ENCODE measurements at places on chromosomes 1 and 21. TPM values are rescaled to one million over a fixed set of nuclear protein-coding genes. Genes with fewer than 3 reads are reported as not detected.

DNA sequence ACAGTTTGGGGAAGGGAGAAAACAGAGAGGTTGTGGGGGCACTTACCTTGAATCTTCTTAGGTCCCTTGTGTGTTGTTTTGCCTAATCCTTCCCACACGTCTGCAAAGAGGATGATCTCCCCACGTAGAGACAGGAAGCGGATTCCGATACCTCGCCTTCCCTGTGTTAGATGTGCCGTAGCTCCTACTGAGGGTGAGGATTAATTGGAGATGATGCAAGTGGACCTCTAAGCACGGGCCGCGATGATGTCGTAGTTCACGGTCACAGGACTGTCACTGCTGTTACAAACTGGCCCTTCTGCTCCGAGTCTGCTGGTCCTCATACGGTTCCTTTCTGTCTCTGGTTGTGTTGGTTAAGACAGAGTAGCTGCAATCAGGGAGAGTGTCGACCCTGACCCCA lies 27.7 kb downstream of the GALNT2 start:
- no peak for DNase-seq

DNA sequence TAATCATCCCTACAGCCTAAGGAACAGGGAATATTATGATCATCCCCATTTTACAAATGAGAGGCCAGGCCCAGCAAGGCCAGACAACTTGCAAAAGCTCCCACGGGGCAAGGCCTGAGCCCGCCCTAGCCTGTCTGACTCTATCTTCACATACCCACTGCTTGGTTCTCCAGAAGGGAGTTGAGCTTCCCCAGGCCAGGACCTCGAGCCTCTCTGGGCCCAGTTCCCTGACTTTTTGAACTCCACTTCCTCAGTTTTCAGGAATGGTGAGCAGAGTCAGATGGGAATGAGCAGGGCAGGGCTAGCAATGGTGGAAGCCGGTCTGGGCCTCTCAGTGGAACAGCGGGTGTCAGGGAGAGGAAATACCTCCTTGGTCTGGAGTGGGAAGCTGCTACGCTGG lies 39.3 kb downstream of the CACNA1S start:
- no peak for DNase-seq

- DNase-seq = no peak
Observed at GRCh38 chr1:108742253-108742652, 4.2 kb upstream of the STXBP3 start.

- DNase-seq = no peak
Observed at GRCh38 chr21:31191553-31191952, 152.5 kb downstream of the TIAM1 start.

DNA sequence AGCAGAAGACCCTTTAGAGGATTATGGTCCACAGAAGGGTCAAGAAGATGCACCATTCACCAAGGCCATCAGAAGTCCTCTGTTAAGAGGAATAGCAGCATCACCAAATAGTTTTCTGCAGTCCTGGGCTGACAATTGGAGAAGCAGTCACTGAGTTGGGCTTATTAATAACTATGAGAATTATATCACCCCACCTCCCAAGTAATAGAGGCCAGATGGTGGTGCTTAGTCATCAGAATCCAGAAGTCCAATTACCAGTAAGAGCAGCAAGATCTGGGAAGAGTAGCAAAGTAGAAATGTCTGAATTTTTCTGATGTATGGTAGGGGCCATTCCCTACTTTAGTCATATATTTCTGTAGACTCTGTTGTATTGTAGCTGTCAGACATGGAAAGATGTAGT lies 6.1 kb upstream of the PSMA5 start:
- DNase-seq = no peak

DNA sequence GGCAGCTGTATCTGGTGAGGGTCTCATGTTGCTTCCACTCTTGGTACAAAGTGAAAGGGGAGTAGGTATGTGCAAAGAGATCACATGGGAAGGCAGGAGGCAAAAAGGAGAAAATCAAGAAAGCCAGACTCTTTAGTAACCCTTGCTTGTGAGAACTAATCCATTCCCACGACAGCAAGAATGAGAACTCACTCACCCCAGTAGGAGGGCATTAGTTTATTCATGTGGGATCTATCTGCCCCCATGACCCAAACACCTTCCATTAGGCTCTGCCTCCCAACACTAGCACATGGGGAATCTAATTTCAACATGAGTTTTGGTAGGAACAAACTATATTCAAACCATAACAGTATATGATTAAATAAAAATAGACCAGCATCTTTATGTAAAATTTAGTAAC lies 57.6 kb downstream of the ZNHIT6 start:
- DNase-seq = no peak

- no peak for DNase-seq
Observed at GRCh38 chr1:225319871-225320270, 108.0 kb downstream of the LBR start.

DNA sequence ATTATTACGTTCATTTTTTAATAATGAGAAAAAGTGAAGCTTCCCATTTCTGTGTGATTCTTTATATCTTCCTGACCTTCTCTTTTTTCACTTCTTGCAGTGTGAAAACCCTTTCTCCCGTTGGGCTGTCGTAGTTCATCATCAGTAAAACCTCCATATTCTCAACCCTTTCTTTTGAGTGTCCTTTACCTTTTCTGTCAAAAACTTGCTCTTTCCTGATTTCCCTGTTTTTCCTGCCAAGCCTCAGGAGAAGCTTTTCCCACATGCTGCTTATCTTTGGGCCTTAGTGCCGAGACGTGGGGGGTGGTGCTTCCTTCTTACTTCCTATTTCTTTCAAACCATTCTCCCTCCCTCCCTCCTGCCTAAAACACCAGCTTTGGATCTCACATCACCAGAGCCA lies 46.1 kb downstream of the UCK2 start:
- no peak for DNase-seq

GRCh38 chr1:113928187-113928930 lies 765 bp upstream of the HIPK1 start:
- no peak for DNase-seq

Gene S100A7
- total RNA-seq = not detected

Gene IL20
- 0.47 TPM for total RNA-seq

Gene SPRR2G
- total RNA-seq = not detected

Gene FNDC5
- 17.0 TPM for total RNA-seq

Gene HHAT
- total RNA-seq = 2.0 TPM

Gene MEX3A
- 42.4 TPM for total RNA-seq
